CD4-positive, alpha-beta T cell (primary cell): ENCODE measurements at places on chromosomes 11 and 22.
A peak's percentile ranks its signal among the peaks of the same experiment; 100 is the strongest.

DNA sequence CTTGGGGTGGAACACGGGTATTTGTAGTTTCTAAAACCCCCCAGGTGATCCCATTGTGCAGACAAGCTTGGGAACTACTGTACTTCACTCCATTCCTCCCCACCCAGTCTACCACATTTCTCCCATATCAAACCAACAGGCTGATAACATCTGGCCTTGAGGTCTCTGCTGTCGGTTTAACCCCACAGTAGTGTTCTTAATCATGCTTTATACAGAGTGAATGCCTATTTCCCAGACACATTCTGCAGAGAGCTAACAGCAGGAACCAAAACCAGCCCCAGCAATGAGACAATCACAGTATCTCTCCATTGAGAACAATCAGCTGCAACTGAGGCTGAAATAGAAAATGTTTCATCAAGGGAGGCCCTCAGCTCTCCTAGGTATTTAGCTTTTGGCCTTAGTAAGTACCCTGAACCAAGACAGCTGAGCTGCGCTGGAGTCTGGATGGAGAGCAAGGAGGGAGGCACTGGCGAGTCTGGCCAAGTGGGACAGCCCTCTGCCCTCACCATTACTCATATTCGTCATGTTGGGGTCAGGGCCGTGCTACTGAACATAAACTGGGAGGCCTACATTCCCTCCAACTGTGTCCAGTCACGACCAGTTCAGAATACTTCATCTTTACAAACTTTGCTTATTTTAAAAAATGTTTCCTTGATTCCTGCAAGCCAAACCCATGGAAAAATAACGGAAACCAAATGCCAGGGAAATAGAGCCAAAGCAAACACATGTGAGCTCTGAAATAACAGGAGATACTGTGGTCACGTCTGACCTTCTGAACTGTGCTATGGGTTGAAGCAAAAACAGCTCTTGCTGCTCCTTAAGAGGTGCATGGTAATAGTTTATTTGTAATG, 81.0 kb downstream of the CCDC34 start:
- no peak for DNase-seq

- no peak for DNase-seq
Measured at GRCh38 chr11:2489083-2489482, 44.3 kb downstream of the KCNQ1 start.

GRCh38 chr22:49925525-49926128, 7.2 kb downstream of the CRELD2 start:
- DNase-seq = peak; percentile 79

- DNase-seq = no peak
Measured at GRCh38 chr22:48047722-48048500, 1285.5 kb downstream of the TBC1D22A start.

DNA sequence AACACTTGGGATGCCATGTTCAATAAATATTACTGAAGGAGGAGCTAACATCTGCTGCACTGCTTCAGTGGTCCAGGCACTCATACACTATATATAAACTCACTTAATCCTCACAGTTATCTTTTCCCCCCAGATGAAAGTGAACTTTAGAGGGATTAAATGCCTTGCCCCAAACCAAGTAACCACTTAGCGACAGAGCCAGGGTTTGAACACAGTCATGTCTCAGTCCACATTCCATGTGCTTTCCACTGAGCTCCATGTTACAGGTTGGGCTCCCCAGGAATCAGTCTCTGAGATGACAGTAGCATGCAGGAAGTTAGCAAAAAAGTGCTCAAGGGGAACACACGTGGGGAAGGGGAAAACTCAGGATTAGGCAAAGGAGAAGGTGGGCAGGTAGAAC, 59.3 kb downstream of the ENDOD1 start:
- DNase-seq = no peak

DNA sequence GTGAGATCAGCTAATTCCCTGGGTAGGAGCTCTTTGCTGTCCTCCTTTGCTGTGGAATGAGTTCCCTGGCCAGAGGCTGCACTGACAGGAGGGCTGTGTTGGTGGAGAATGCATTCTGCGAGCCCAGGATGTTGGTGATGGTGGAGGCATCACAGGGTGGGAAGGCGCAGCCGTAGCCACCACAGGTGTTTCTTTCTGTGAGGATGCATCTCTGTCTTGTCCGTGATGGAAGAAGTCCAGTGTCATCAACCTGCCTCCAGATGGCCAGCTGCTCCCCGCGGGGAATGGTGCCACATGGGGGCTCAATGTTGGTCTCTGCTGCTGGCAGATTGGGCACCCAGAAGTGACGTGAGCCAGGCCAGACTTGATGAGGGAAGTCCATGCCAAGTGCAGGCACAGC, 972.1 kb downstream of the TBC1D22A start:
- DNase-seq = no peak

- no peak for DNase-seq
Measured at GRCh38 chr11:109708184-109708583, 286.2 kb downstream of the C11orf87 start.

DNA sequence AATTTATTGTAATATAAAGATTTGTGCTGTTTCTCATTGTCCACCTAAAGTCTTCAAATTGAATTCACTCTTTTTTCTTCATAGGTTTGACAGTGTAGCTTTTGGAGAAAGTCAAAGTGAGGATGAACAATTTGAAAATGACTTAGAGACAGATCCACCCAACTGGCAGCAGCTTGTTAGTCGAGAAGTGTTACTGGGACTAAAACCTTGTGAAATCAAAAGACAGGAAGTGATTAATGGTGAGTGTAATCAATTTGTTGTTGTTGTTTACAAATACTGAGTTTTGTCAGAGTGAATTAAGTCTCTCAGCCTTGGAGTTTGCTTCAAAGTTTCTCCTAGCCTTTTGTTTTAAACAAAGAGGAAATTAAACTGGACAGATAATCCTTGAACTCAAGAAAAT, 53.6 kb upstream of the GRIK4 start:
- DNase-seq = no peak

GRCh38 chr11:105381941-105382340, 227.9 kb upstream of the GRIA4 start:
- DNase-seq = no peak

DNA sequence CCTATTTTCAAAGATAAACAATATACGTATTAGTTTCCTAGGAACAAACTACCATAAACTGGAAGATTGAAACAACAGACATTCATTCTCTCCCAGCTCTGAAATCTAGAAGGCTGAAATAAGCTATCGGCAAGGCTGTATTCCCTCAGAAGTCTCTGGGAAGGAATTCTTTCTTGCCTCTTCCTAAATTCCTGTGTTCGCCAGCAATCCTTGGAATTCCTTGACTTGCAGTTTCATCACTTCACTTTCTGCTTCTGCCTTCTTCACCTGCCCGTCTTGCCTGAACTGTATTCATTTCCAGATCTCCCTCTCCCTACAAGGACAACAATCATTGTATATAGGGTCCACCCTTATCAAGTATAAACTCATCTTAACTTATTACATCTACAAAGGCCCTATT, 17.7 kb upstream of the PRDM10 start:
- DNase-seq = no peak

- DNase-seq = no peak
Measured at GRCh38 chr11:10742460-10743208, 8.4 kb upstream of the CTR9 start.

GRCh38 chr11:93032580-93032979, 63.1 kb downstream of the MTNR1B start:
- no peak for DNase-seq

- DNase-seq = no peak
Measured at GRCh38 chr11:93654226-93654625, 7.3 kb upstream of the CEP295 start.

- no peak for DNase-seq
Measured at GRCh38 chr11:17500673-17501072, 24.0 kb upstream of the ABCC8 start.

DNA sequence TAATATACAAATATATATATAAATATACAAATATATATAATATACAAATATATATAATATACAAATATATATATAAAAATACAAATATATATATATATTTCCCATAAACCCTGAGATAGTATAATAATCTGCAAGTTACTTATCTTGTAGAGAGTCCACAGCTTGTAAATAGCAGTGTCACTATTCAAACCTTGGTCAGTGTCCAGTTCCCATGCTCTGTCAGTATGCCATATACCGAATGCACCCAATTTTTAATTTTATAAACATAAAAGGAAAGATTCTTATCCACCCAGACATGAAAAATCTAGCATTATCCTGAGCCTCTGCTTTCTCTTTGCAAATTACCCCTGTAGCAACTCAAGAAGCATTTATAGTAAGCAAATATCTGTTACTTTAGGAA, 21.6 kb upstream of the CTSC start:
- DNase-seq = no peak

DNA sequence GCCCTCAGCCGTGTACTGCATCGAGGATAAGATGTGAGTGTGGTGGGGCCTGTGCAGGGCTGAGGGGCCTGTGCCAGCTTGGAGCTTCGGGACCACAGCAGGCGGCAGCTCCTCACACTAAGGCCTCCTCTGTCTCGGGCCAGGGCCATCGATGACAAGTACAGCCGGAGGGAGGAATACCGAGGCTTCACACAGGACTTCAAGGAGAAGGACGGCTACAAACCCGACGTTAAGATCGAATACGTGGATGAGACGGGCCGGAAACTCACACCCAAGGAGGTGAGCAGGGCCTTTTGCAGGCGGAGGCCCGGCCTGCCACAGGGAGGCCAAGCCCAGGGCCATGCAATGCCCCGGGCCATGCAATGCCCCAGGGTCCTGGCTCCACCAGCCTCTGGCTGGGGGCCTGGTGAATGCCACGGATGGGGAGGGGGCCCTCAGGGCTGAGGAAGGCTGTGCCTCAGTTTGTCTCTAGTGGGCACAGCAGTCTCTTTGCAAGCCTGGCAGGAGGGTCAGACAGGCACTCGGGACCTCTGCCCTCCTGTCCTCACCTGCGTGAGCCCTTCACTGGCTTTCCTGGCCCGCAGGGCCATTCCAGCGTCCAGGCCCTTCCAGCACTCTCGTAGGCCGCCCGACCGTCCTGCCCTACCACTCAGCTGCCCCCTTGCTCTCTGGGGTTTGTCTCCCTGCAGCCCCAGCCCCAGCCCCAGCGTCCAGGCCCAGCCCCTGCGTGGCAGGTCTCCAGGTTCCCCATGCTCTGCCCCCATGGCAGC, 16.3 kb downstream of the SART1 start:
- DNase-seq = no peak

DNA sequence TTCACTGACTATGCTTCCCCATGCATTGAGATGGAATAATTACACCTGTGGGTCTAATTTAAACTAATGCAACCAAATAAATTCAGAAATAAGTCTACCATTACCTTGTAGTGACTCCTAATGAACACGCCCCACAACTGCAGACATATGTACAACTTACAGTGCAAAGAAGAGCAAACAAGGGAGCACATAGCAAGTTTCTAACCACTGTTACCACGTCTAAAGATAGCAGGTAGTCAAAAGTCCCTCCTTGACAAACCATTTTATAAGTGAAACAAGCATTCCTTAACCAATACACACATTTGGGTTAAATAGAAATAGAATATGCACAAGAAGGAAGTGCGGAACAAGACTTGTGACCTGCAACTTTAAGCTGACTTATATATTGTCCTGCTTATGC, 20.6 kb downstream of the PHF21A start:
- DNase-seq = no peak

DNA sequence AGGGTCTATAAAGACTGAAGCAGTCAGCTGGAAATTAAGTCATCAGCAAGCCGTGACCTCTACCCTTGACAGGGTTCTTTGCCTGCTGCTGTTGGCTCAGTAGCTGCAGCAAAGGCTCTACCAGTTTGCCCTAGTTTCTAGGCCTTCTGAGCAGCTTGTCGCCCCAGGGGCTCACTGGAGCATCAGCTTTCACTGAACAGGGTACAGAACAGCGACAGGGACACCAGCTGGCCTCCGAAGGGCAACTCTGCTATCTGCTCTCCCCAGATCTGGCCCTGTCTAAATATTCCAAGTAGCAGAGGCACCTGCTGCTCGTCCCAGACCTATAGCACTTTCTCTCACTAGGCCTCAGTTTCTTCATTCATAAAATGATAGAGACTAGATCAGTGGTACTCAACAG, 42.4 kb downstream of the SMCO4 start:
- DNase-seq = no peak

GRCh38 chr11:79269611-79270307, 171.1 kb downstream of the TENM4 start:
- no peak for DNase-seq
